ENCODE measurements at places on chromosomes 16 and 17.

- DNase-seq, result no peak
Measured at GRCh38 chr16:1691956-1692355, 13.9 kb downstream of the JPT2 start.

DNA sequence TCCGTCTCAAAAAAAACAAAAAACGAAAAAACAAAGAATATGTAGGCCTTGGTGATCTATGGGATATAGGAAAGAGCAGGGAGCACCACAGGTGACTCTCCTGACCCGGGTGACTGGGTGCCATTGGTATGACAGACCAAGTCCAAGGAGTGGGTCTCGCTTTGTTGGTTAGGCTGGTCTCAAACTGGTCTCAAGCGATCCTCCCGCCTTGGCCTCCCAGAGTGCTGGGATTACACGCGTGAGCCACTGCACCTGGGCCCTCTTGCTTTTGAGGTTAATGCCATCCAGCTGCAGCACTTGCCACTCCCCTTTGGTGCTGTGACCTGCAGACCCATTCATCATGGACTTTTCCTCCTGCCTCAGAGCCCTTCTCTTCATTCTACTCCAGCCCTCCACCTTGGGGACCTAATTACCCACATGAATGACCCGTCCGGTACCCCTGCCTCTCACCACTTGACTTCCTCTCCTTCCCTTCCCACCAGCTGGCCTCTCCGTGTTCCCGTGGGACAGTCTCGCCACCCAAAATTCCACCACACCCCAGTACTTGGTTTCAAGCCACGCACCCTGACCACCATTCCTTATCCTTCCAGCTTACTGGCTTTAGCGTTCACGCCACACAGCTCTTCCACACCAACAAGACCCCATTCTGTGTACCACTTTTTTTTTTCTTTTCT lies 3.2 kb upstream of the UBE2G1 start:
- DNase-seq, result no peak

- DNase-seq, result no peak
Measured at GRCh38 chr17:11140043-11140442, 101.0 kb upstream of the SHISA6 start.

GRCh38 chr16:66953462-66954096 lies 7.5 kb upstream of the CES3 start:
- DNase-seq, result no peak

Measured in activated CD4-positive, alpha-beta T cell treated with anti-CD3 and anti-CD28 coated beads for 24 hours (primary cell).